ENCODE measurements at places on chromosomes 11 and 22.

DNA sequence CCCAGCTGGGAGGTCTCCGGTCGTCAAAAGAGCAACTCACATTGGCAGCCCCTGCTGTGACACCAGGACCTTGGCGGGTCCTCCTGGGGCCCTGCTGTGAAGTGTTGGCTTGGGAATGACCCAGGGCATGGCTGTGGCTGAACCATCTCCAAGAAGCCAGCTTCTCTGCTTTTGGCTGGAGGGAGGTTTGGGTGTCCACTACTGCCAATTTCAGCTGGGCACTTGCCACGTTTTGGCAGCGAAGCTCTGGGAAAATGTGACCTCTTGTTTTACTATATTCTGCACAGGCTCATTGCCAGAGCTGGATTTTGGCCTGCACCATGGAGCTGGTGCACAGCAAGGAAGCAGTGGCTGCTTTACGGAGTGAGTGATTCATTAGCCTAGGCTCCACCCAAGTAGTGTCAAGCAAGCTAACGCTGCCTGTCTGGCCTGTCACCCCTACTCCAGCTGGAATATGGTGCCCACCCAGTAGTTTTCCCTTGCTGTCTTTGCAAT lies 24.3 kb upstream of the SMCO4 start:
- peak; percentile 50 for DNase-seq

GRCh38 chr11:69005183-69005630 lies 7.8 kb downstream of the MRGPRF start:
- DNase-seq: no peak

- DNase-seq: no peak
These were observed 582.2 kb downstream of the DLG2 start for GRCh38 chr11:85044911-85045310.

DNA sequence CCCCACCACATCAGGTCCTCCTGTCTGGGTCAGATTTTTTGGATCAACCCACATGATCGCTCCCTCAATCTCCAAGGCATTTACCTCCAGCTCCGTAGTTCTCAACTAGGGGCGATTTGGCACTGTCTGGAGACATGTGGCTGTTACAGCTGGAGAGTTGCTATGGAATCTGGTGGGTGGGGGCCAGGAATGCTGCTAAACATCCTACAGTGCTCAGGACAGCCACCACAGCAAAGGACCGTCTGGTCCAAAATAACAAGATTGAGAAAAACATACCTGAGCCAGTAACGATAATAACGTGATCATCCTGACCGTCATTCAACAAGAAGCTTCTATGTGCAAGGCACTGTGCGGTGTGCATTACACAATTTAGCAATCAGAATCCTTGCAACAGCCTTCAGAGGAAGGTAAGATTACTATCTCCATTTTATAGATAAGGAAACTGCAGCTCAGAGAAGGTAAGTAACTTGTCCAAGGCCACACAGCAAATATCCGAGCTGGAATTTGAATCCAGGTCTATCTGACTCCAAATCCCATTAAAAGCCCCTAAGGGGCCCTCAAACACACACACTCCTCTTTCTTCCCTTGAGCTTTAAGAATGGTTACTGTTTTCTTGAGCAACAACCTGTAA lies 14.3 kb upstream of the CRY2 start:
- DNase-seq: no peak

GRCh38 chr22:42930810-42931420 lies 73.8 kb upstream of the ARFGAP3 start:
- peak; percentile 76 for DNase-seq

DNA sequence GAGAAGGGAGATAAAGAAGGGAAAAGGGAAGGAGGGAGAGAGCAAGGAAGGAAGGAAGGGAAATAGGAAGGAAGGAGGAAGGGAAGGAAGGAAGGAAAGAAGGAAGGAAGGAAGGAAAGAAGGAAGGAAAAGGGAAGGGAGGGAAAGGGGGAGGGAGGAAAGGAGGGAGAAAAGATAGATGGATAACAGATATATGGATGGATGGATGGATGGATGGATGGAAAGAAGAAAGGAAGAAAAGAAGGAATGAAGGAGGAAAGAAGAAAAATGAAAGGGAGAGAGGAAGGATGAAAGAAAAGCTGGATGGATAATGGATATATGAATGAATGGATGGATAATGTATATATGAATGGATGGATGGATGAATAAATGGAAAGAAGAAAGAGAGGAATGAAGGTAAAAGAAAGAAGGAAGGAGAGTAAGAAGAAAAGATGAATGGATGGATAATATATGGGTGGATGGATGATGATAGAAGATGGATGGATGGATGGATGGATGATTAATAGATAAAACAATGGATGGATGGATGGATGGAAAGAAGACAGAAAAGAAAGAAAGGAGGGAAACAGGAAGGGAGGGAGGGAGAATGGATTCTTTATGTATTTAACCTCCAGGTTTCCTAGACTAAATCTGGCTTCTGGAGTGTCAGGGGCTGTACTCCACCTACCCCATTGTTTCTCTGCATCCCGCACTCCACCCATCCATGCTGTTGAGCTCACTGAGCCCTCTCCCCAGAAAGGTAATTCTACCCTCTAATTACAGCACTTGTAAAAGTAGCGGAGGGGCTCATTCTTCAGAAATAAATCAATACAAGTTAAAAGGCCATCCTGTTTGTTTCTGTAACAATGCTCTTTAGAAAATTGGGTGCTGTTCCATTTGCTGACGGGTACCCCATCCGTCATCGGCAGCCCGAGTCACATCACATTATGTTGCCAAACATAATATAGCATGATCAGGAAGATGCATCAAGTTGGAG lies 506.1 kb downstream of the MIAT start:
- DNase-seq: no peak

- no peak for DNase-seq
These were observed 4.1 kb upstream of the LYVE1 start for GRCh38 chr11:10572533-10572932.

- DNase-seq: no peak
These were observed 150.7 kb downstream of the DCDC1 start for GRCh38 chr11:31218847-31219246.

DNA sequence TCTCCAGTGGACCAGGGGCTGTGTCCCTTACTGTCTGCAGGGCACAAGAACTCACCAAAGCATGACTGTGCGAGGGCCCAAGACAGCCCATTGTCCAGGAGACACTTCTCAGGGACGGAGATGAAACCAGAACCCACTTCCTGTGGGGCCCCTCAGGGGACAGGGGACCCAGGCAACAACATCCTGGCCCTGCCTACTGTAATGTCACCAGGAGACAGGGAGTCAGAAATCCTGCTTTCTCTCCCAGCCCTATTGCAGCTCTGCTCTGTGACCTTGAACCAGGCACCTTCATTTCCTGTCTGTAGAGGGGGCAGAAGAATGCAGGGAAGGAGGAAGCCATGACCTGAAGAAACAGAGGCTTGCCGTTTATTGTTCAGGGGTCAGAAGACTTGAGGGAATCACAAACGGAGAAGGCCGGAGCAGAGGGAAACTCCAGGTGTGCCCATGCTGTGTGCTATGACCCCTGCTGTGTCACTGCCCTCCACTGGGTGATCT lies 98.0 kb downstream of the NAT10 start:
- no peak for DNase-seq

GRCh38 chr22:30234786-30235470 lies 11.6 kb downstream of the LIF start:
- peak; percentile 83 for DNase-seq

GRCh38 chr11:126256216-126256615 lies 12.5 kb downstream of the SRPRA start:
- no peak for DNase-seq

- no peak for DNase-seq
These were observed 47.9 kb downstream of the OSBP2 start for GRCh38 chr22:30742291-30743256.

GRCh38 chr11:113532697-113533424 lies 57.7 kb upstream of the DRD2 start:
- peak; percentile 74 for DNase-seq

- no peak for DNase-seq
These were observed 10.5 kb downstream of the EI24 start for GRCh38 chr11:125579811-125580210.

DNA sequence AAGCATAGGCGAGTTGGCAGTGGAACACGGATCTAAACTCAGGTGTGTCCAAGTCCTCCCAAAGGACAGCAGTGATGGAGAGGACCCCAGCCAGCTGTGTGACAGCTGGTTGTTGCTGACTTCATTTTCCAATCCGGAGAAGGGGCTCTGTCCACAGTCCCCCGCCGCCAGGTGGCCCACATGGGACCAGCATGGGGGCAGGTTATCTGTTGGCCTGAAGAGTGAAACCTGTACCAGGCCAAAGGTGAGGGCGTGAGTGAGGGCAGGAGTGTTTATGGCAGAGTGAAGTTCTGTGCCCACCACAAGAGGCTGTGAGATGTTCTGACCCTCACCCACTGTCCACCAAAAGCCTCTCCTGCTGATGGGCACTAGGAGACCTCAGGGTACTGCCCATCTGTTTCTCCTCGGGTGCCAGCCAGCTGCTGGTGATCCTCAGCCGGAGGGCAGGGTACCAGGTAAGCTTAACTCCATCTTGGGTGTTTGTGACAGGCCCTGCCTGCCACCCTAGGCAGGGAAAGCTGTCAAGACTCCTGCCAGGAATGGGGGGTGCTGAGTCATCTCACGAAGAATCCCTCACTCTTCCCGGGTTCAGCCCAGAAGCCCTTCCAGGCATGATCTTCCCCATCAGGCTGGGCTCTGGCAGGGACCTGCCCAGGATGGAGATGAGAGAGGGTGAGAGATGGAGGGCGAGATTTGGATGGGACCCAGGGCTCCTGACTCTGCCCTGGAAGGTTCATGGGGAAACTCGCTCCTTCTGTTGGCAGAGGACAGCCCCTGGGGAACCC lies 15.5 kb upstream of the TAB1 start:
- DNase-seq: peak; percentile 30

- DNase-seq: no peak
These were observed 848 bp downstream of the HEPN1 start for GRCh38 chr11:124919898-124920297.

GRCh38 chr11:47899801-47900200 lies 51.7 kb upstream of the NUP160 start:
- DNase-seq: no peak

DNA sequence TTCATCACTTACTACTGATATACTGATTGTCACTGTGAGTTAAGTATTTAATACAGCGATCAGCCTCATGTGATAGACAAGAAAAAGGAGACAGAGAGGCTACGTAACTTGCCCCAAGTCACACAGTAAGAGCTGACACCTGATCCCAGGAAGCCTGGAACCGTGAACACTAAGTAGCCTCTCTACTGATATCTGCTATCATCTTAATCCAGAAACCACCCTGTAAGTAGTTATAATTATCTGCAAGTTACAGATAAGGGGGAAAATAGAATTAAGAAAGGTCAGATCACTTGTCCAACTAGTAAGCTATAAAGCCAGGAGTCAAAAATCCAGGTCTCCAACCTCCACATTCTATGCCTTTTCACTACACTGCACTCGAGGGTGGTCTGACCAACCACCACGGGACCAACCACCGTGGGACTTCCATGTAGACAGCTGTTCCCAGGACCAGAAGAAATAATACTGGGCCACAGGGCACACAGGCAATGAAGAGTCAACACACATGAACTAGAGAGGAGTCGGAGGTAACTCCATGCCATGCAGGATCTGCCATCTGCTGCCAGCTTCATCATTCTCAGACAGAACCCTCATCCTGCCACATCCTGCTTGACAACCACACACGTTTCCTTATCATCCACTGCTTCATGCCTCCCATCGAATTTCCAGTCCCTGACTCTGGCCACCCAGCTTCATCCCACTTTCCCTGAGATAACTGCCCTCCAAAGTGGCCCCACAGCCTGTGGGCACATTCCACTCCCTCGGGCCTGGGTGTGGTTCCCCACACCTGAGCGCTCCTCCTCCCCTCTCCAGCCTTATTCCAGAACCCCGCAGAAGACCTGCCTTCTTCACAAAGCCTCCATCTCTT lies 58.6 kb downstream of the MICAL3 start:
- no peak for DNase-seq

GRCh38 chr11:81005595-81005994 lies 1564.8 kb upstream of the TENM4 start:
- DNase-seq: peak; percentile 74

DNA sequence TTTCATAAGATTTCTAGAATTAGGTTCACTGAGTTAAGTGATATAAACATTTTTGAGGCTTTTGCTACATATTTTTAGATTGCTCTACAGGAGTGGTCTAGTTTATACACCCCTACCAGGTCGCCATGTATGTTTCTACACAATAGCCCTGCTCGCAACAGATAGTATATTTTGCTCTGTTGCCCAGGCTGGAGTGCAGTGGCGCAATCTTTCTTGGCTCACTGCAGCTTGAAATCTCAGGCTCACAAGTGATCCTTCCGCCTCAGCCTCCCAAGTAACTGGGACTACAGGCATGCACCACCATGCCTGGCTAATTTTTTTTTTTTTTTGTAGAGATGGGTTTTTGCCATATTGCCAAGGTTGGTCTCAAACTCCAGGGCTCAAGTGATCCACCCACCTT lies 10.4 kb downstream of the ZNRF3 start:
- no peak for DNase-seq

GRCh38 chr11:71158936-71159335 lies 93.4 kb downstream of the SHANK2 start:
- no peak for DNase-seq

DNA sequence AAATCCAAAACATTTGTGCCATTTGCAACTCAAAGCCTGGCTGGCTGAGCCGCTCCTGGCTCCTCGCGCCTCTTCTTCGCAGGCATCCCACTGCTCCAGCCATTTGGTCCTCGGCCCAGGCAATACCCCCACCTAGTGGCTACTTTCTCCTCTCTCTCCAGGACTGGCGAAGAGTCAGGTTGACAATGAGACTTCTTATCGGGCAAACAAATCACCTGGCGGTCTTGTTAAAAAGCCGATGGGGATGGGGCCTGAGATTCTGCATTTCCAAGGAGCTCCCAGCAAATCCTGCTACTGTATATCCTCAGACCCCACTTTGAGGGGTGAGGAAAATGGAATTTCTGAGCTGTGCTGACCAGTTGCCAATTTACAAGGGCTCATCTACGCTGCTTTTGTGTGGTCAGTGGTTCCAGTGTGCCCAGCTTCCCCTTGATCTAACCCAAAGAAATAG lies 89.0 kb downstream of the ISX start:
- peak; percentile 42 for DNase-seq

Data from AG10803 (cell line).